ENCODE measurements at places on chromosomes 7 and 10.

DNA sequence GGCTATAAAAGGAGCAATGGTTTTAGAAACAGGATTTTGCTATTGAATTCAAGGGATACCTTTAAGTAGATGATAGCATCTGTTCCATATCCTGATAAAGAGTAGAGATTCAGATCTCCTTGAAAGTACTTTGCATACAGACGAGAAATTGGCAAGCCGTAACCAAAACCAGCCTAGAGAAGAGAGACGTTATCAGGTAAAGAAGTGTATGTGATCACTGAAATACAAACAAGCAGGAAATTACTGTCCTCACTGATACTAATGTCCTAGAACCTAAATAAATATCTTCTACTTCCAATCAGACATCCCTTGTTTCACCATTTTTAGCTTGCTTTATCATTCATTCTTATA lies 9.4 kb downstream of the PDK4 start:
- no peak for DNase-seq

GRCh38 chr10:86659721-86660453 lies 5.5 kb downstream of the OPN4 start:
- no peak for DNase-seq

GRCh38 chr7:120733835-120734234 lies 124.1 kb downstream of the TSPAN12 start:
- no peak for DNase-seq

DNA sequence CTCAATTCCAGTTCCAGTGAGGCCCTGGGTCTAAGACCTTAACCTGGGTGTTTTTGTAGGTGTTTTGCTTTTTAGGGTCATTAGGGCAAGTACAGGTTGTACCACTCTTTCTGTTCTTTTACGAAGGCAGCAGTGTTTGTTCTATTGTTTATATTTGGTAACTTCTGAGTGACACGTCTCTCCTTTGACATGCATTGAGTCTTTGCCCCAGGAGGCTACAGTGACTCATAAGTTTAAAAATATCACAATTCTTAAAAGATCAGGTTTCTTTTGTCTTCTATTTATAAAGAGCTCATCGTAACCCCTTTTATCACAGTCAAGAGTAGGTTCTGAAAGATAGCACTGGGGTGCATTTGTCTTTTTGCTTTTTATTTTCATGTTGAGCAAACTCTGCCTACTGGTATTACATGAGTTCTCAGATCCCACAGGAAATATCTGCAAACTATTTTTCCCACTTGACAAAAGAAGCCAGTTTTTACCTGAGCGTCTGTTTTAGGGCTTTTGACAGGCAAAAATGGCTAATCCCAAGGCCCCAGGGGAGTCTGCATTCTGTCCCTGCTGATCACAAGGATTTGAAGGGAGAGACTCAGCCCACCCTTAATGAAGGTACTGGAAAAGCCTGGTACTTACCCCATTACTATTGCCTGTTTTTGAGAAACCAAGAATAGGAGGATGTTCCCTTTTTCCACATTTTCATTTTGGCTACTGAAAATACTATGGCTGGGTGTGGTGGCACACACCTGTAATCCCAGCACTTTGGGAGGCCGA lies 7.9 kb downstream of the NUDT13 start:
- no peak for DNase-seq

GRCh38 chr10:6721480-6721879 lies 141.4 kb upstream of the PRKCQ start:
- peak; percentile 97 for DNase-seq

DNA sequence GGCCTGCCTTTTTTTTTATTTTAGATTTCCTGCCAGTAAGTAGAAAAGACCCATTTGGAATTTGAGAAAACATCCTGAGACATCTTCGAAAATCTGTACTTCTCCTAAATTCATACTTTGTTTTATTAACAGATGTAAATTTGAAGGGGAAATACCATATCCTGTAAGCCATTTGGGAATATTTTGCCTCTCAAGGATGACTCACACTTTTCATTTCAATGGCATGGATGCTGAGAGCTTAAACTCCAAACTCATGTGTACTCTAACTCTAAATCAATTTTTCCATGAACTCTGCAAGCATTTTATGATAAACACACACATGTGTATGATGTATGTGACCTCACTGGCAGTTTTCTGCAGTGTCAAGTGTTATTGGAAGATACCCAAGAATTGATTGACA lies 89.0 kb downstream of the SEMA3A start:
- peak; percentile 24 for DNase-seq

GRCh38 chr10:123645615-123646014 lies 20.5 kb upstream of the GPR26 start:
- DNase-seq, result no peak

DNA sequence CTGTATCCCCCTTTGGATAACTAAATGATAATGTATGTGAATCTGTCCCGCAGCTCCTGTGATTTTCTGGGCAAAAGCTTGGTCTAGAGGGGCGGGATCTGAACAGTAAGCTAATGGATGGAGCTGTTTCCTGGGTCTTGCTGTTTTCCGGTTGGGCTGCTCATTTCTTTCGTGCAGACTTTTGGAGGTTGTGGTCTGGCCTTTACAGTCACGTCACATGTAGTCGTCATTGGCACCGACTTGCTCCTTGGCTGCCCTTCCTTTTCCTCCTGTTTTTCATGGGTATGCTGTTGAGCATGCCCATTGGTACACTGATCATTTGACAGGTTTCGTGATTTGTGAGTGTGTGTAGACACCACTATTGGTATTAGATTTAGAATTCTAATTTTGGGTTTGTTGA lies 2.0 kb downstream of the FBH1 start:
- DNase-seq, result no peak

DNA sequence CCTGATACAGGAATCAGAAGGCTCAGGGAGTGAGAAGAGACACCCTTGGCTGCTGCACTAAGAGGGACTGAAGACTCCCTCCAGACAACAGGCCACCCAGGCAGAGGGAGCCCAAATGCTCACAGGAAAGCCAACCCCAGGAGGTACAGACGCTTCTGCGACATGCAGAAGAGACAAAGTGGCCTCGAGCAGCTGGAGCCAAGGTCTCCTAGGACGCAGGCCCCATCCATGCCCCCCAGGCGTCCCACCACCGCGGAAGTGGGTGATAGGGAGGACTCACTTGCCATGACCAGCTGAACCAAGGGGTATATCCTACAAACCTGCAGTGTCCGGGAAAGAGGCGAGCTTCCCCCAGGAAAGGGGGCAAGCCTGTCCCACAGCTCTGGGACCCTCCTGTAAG lies 56.9 kb downstream of the CTBP2 start:
- no peak for DNase-seq

DNA sequence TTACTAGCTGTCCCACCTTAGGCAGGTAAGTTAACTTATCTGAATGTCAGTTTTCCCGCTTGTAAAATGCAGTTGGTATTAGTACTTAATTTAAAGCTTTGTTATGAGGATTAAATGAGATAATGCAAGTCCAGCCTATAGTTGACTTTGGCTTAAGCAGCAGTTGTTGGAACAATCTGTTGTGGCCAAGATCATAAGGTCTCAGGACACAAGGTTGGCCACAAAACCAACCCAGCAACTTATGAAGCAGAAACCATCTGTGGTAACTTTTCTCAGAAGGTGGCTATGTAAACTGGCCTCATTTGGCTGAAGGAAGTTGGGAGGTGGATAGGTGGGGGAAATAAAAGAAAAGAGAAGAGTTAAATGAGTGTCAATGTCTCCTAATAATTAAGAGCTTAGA lies 29.4 kb downstream of the ENTPD1 start:
- no peak for DNase-seq

DNA sequence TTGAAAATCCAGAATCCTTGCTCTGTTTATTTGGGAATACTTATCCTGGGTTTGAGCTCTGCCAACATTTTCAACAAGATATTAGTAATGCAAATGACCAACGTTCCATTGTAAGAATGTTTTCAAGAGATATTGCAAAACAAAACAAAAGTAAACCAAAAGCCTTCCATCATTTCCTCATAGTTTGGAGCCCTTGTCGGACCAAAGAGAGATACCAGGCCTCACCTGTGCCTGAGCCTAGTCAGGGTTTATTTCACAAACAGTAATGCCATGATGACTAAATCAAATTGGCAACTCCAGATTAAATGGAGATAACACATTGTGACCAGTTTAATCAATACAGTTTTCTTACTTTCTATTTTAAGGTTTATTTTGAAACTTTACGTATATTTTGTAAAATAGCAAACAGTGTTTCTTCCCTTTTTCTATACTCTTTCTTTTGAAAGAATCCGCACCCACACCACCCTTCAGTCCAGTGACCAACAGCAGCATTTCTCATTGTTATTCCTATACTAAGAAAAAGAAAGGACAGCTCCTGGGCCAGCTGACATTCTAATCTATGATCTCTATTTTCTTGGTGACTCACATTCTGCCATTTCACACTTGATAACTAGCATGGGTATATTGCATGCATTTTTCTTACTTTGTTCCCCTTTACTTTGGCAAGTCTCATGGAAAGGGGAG lies 168.5 kb upstream of the MEOX2 start:
- no peak for DNase-seq

- no peak for DNase-seq
Observed at GRCh38 chr7:142867398-142868187, 12.7 kb downstream of the EPHB6 start.

GRCh38 chr10:129965959-129966358 lies 1.9 kb upstream of the EBF3 start:
- DNase-seq, result no peak

GRCh38 chr10:71093531-71093930 lies 118.8 kb upstream of the UNC5B start:
- DNase-seq, result no peak

DNA sequence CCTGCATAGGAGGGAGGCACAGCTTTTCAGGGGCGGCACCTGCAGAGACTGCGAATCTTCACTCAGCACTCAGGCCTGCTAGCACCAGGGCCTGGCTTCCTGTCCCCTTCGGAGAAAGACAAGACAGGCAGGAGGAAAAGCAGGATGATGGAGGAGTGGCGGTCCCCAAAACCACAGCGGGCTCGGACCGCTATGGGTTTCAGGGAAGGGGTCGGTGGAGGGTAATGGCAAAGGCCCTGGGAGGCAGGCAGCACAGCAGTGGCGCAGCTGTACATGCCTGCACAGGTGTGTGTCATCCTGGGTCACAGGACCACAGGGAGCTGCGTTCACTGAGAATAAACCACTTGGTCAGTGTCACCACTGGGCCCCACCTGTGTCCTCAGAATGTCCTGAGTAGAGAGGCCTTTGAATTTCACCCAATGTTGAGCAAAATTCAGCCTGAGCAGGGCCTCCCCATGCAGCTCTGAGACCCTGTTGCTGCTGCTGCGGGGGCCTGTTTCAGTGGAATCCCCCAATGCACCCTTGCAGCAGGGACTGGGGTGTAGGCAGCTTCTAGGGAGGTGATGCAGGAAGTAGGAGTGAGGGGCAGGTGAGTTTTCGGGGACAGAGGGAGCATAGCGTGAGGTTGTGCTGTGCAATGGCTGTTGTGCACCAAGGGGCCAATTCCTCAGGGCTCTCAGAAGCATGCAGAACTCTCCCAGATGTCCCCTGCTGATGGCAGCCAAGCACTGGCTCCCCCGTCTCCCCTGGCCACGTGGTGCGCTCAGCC lies 90.6 kb upstream of the PPP2R2D start:
- DNase-seq, result no peak

DNA sequence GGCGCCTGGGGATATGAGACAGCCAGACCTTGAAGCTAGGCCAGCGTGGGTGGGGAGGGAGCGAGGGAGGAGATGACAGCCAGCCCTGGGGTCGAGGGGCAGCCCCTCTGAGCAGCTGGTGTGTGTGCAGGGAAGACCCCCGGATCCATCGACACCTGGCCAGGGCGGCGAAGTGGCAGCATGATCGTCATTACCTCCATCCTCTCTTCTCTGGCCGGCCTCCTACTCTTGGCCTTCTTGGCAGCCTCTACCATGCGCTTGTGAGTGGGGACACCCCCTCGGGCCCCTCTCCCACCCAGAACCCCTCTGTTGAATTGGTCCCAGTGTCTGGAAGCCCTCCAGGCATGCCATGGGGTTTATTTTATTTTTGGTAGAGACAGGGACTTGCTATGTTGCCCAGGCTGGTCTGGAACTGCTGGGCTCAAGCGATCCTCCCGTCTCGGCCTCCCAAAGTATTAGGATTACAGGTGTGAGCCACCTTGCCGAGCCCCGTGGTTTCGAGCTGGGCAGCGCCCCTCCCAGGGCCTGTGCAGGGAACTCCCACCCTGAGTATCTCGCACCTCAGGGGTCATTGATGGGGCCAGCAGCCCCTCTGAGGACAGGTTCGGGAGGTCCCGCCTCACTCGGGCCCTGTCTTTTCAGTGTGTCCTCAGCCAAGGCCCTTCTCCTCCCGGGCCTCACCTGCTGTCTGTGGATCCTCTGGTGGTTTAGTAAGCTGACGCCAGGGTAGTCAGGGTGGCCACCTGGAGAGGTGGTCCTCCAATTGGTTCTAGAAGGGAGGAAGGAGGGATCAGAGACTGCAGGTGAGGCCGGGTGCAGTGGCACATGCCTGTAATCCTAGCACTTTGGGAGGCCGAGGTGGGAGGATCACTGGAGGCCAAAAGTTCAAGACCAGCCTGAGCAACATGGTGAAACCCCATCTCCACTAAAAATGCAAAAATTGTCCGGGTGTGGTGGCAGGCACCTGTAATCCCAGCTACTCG lies 3.8 kb downstream of the UPK3B start:
- no peak for DNase-seq

DNA sequence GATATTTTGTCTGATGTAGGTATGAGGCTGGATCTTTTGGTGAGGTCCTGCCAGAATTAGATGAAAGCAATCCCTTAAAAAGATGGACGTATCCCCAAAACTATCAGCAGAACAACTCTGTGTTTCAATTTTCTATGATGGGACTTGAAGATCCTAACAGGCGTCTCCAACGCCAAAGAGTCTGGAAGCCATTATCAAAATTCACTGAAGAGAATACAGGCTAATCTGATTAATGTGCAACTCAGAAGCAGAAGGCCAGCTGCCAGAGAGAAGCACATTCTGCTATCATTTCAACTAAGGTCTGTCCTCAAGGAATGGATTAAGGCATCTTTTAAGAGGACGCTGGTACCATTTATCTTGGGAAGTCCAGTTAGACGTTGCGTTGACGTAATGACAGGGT lies 119.7 kb downstream of the FGFR2 start:
- DNase-seq, result no peak

- no peak for DNase-seq
Observed at GRCh38 chr7:21173436-21173835, 254.4 kb upstream of the SP4 start.
